Vagina (tissue), 2 donors: ENCODE measurements at places on chromosomes 1 and 21. TPM values are rescaled to one million over a fixed set of nuclear protein-coding genes. Genes with fewer than 3 reads are reported as not detected.

DNA sequence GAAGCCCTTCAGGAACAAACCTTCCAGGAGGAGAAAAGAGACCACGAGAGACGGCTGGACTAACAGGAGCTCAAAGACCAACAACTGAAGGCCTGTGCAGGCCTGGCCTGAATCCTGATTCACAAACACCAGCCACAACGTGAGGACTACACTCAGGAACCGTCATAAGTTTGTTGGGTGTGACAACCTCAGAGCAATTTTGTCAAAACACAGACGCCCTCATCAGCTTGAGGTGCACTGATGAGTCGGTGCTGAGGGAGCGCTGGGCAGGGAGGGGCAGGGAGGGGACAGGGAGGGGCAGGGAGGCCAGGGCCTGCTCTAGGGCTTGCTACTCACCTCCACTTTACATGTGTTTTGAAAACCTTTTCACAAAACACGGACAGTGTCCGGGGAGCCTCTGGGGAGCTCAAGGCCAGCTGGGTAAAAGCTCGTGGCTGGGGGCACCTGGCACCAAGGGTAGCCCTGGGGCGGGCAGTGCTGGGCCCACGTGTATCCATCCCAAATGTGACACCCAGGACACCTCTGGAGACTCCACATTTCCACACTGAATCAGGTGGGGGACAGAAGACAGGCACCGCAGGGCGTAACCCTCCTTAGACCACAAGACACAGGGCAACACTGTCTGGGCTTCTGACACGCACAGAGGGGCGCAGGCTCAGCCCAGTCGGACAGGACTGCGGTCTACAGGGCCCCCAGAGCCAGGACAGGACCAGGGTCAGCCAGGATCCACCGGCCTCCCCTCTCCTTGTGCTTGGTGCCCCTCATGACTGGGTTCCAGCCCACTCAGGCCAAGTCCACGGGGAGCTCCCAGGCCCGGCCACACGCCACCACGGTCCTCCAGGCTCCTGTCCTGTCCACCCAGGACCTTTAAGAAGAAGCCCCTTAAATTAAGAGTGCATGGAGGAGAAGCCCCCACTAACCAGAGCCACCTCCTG lies 16.5 kb downstream of the LSS start:
- no peak for DNase-seq

GRCh38 chr1:21325731-21326387 lies 35.6 kb upstream of the ECE1 start:
- DNase-seq, result no peak

SZT2 gene
- 42.5 TPM for total RNA-seq

- no peak for DNase-seq
These were observed 2.9 kb downstream of the RCC2 start for GRCh38 chr1:17436380-17437174.

DNA sequence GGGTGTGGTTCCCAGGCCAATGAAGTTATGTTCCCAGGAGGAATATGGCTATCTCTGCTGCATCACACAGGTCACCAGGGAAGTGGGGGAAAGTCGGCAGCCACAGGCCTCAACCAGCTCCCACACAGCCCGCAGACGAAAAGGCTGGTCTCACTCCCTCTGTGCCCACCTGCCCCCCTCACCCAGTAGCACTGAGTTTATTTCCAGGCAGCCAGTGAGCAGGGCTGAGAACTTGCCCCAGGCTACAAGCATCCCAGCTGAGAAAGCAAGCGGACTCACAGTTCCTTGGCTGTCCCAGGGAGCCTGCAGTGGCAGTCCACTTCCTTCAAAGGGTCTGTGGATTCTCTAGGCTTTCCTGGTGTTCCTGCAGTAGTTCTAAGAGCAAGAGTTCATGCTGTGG lies 68.9 kb downstream of the SLC5A9 start:
- DNase-seq, result no peak

DNA sequence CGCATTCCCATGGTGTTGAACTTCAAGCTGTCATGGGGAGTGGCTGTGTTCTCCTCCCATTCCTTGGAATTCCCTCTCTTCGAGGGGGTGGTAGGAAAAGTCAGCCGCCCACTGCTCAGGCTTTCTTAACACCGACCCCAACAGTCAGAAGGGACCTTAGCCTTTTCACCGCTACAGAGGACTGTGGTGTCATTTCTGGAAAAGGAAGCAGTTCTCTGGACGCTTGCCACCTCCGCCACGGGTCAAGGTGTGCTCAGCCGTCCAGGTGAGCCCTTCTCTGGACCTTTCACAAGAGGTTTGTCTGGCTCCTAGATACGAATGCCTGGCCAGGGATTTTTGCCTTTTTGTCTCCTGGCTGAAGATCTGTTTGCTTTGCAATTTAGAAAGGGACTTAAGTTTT lies 31.8 kb downstream of the CLIC6 start:
- DNase-seq, result no peak

GRCh38 chr1:201783058-201783457 lies 45.9 kb upstream of the IPO9 start:
- no peak for DNase-seq

GRCh38 chr1:100037927-100038659 lies 68.3 kb downstream of the SLC35A3 start:
- no peak for DNase-seq

RPS6KA1 gene
- total RNA-seq, result 22.8 TPM

- DNase-seq, result no peak
These were observed 130.8 kb downstream of the HFM1 start for GRCh38 chr1:91273875-91274274.

DNA sequence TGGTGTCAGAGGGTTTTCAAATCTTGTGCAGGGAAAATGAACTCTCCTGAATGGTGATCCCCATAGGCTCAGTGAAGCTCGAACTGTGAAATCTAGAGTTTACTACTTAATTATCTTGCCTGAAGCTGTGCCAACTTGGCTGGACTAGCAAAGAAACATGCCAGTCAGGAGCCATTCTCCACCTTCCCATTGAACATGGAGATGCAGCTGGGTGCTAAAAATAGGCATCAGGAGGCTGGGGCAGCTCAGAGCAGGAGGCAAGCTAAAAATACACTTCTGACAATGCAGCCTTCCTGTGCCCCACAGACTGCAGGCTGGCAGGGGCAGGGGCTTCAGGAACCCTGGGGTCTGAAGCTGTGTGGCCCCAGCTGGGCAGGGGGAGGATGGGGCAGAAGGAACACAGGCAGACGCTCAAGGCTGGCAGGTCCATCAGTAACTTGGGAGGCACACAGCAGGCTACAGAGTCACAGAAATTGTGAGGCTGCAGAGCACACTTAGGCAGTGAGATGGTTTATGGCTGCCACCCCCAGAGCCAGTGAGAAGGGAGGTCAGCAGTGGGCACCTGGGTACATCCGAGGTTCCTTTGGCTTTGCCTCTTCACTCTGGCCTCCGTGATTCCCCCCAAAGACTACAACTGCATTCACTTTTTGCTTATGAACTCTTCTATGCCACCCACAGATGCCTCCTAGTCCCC lies 155.4 kb upstream of the KCND3 start:
- no peak for DNase-seq

- no peak for DNase-seq
These were observed 31.0 kb upstream of the IL10 start for GRCh38 chr1:206803221-206803730.

LRRIQ3 gene
- total RNA-seq, result not detected

DNA sequence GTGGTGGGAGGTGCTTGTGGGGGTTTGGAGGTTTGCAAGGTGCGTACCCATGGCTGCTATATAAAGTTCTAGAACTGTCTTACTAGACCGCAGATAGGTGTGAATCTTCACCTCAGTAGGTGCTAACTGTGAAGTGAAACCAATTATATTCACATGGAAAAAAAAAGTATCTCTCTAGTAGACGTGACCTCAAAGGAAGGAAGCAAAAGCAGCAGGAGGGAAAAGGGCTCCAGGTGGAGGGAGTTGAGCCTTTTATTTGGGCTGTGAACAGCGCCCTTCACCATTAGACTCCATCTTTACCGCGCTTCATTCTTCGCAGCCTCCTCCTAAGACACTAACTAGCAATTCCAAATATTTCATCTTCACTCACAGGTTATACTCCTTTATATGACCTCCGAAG lies 129.8 kb downstream of the TBX19 start:
- peak; percentile 25 for DNase-seq

DNA sequence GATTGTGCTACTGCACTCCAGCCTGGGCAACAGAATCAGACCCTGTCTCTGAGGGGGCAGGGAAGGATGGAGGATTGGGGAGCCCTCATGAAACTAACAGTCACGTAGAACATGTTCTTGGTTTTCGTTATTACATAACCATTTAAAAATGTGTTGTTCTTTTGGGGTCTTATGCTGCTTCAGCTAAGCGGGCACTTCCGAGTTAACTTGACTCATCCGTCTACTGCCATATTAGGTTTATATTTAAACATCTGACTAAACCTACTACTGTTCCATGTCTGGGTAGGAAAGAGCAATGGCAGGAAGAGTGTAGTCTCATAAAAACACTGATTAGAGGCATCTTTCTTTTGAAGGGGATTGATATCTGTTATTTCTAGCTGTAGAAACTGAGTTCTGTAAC lies 59.5 kb upstream of the BMP8A start:
- DNase-seq, result no peak

GSTM5 gene
- total RNA-seq, result 21.1 TPM
